Tibial artery (tissue), 4 donors: ENCODE measurements at places on chromosomes 13 and 19.

- DNase-seq = no peak
- H3K4me3 ChIP-seq = no peak overlapping the region
- no peaks in the 10 kb centered on the region for H3K27me3 ChIP-seq
These were observed 16.5 kb downstream of the ARHGEF7 start for GRCh38 chr13:111131611-111132010.

DNA sequence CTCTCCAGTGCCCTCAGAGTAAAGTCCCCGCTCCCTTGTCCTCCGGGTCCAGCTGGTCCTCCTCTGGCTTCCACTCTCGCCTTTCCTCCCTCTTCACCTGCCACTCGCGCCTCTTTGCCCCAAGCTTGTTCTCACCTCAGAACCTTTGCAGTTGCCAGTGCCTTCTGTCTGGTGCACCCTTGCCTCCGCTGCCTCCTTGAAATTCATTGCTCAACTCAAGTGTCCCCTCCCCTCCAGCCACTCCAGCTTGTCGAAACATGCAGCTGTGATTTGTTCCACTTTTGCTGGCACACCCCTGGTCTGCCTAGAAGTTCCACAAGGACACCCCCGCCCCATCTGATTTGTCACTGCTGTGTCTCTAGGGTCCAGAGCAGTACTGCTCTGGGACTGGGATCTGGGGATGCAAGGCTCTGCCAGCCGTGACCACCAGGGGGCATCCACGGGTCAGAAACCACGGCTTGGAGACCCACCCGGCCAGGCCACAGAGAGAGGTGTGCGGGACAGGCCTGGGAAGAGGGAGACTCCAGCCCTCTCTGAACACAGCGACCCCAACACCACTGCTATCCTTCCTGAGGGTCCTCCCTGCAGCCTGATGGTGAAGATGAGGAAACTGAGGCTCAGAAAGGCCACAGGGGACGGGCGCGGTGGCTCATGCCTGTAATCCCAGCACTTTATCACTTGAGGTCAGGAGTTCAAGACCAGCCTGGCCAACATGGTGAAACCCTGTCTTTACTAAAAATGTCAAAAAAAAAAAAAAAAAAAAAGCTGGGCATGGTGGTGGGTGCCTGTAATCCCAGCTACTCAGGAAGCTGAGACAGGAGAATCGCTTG is 49.9 kb downstream of the AP1M1 start:
- H3K27ac ChIP-seq = no peak overlapping the region
- no peak overlapping the region for H3K4me3 ChIP-seq
- no peaks in the 10 kb centered on the region for H3K27me3 ChIP-seq

- no peak overlapping the region for H3K4me3 ChIP-seq
- H3K27ac ChIP-seq = no peak overlapping the region
- no peaks in the 10 kb centered on the region for H3K36me3 ChIP-seq
- H3K27me3 ChIP-seq = no peaks in the 10 kb centered on the region
These were observed 671.0 kb upstream of the SLITRK1 start for GRCh38 chr13:84553227-84553626.

GRCh38 chr13:26973946-26974345 is 197.7 kb downstream of the USP12 start:
- DNase-seq = no peak
- H3K4me3 ChIP-seq = no peak overlapping the region
- no peaks in the 10 kb centered on the region for H3K36me3 ChIP-seq
- H3K27ac ChIP-seq = no peak overlapping the region

DNA sequence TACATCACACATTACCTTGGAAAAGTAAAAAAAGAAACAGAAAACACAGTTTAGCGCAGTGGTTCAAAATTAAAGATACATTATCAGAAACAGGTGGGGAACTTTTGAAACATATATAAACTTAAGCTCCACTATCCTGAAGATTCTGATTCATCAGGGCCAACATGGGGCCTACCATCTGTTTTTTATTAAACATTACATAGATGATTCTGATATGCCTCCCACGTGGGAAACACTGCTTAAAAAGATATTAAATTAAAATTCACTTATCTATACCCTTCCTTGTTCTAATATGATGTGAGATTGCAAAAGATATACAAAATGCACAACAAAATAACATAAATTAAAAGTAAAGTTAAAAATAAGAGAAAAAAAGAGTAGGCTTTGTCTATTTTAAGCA is 125.0 kb downstream of the VWA8 start:
- no peak for DNase-seq
- peaks cover 3% of the 10 kb centered on the region for H3K4me1 ChIP-seq
- H3K4me3 ChIP-seq = no peak overlapping the region
- peaks cover 11% of the 10 kb centered on the region for H3K36me3 ChIP-seq

- H3K27ac ChIP-seq = no peak overlapping the region
- H3K4me1 ChIP-seq = no peaks in the 10 kb centered on the region
- H3K36me3 ChIP-seq = peaks cover 77% of the 10 kb centered on the region
- no peak overlapping the region for H3K4me3 ChIP-seq
- DNase-seq = no peak
These were observed 44.7 kb upstream of the TFDP1 start for GRCh38 chr13:113539822-113540221.

DNA sequence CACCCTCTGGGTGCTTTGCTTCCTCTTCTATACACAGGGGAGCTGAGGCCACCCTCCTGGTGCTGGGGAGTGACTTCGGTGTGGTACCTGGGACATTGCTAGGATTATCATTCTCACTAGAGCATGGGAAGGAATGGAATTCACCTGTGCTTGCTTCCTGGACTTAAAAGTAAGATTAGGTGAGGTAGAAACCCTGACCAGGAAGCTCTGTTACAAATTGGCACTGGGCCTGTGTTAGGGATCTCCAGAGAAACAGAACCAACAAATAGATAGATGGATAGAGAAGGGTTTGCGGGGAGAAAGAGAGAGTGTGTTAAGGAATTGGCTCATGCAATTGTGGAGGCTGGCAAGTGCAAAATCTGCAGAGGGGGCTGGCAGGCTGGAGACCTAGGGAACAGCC is 13.9 kb upstream of the SIAH3 start:
- no peaks in the 10 kb centered on the region for H3K36me3 ChIP-seq
- no peaks in the 10 kb centered on the region for H3K27me3 ChIP-seq
- no peak for DNase-seq
- H3K4me3 ChIP-seq = no peak overlapping the region

- no peak for DNase-seq
- H3K27ac ChIP-seq = no peak overlapping the region
- no peak overlapping the region for H3K4me3 ChIP-seq
- H3K27me3 ChIP-seq = no peaks in the 10 kb centered on the region
- H3K36me3 ChIP-seq = no peaks in the 10 kb centered on the region
These were observed 32.6 kb upstream of the POP4 start for GRCh38 chr19:29573486-29573885.

DNA sequence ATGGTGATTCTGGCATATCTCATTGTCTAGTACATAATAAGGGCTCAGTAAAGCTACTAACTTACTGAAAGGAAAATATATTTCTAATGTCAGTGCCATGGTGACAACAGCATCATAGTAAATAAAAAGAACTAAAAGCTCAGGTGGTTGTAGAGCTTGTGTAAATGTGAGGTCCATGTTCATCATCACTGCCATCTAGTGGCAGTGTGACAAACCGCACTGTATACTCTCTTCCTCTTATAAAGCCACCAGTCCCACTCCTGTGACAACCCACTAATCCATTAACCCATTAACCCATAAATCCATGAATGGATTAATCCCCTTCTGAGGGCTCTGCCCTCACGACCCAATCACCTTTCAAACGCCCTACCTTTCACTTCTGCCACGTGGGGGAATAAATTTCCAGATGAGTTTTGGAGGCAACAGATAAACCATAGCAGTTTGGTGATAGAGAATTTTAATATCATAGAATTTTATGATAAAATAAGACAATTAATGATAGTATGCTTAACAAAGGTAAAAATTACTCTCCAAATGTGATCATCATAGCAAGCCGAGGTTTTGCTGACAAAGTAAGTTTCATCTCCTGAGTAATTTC is 160.4 kb upstream of the SGCG start:
- no peaks in the 10 kb centered on the region for H3K27me3 ChIP-seq
- H3K4me3 ChIP-seq = no peak overlapping the region
- no peaks in the 10 kb centered on the region for H3K36me3 ChIP-seq

- no peaks in the 10 kb centered on the region for H3K27me3 ChIP-seq
- no peak overlapping the region for H3K27ac ChIP-seq
- H3K4me3 ChIP-seq = no peak overlapping the region
- H3K4me1 ChIP-seq = peaks cover 43% of the 10 kb centered on the region
These were observed 8.7 kb downstream of the LRCH1 start for GRCh38 chr13:46561691-46562090.

DNA sequence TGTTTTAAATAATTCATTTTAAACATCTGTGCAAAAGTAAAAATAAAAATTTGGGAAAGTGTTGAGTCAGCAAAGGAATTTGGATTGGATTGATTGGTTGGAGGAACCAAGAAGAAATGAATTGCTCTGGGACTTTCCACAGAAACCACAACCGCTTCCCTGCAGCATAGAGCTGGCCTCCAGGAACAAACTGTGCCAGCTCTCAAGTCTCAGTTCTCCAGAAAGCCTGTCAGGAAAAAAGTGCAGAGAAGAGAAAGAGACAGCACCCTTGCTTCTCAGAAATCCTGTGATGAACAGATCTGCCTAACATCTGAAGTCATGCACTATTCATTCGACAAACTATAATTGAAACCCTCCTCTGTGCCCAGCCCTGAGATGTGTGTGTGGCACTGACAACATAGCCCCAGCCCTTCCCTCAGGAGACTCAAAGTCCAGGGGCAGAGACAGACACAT is 14.8 kb downstream of the LYPD3 start:
- no peaks in the 10 kb centered on the region for H3K4me1 ChIP-seq
- H3K27me3 ChIP-seq = no peaks in the 10 kb centered on the region
- H3K36me3 ChIP-seq = no peaks in the 10 kb centered on the region
- H3K4me3 ChIP-seq = no peak overlapping the region

- peak; percentile 59 for DNase-seq
- no peaks in the 10 kb centered on the region for H3K27me3 ChIP-seq
- peak overlapping the region; percentile 43 for H3K4me3 ChIP-seq
These were observed 330.8 kb downstream of the DLEU7 start for GRCh38 chr13:50512474-50513299.

DNA sequence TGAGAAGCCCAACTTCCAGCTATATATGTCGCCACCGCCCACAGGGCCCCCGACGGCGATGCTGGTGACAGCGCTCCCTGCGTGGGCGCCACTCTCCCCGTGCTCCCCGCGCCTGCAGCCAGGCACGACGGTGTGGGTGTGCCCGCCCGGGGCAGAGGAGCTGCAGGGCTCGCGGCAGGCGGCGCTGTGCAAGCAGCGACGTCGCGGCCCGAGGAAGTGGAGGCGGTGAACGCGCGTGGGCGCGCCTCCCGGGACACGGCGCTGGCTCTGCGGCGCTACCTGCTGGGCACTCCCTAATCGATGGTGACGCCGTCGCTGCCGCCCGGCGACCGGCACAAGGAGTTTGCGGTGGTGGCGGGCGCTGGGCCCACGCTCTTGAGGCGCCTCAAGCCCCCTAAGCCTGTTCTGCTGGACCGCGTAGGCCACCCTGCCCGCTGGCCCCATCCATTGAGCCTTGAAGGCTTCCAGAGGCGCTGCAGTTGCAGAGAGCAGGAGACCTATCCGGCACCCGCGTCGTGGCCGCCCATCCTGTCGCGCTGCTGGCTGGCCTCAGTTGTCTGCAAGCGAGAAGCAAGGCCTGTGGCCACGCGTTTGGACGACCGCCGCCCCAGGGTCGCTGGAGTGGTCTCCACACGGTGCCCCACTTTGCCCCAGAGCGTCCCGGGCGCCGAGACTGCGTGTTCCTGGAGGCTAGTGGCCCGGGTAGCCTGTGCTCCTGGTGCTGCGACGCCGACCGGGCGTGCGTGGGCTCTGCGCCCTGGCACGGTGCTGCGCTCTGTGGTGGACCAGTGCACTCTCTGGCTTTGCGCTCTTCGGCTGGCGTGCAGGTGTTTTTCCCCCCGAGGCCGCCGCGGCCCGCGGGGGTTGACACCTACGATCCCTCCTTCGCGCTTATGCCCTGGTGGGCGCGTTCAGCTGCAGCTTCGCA is 23.1 kb downstream of the LRFN3 start:
- DNase-seq = no peak
- peaks cover 10% of the 10 kb centered on the region for H3K4me1 ChIP-seq
- no peak overlapping the region for H3K4me3 ChIP-seq

DNA sequence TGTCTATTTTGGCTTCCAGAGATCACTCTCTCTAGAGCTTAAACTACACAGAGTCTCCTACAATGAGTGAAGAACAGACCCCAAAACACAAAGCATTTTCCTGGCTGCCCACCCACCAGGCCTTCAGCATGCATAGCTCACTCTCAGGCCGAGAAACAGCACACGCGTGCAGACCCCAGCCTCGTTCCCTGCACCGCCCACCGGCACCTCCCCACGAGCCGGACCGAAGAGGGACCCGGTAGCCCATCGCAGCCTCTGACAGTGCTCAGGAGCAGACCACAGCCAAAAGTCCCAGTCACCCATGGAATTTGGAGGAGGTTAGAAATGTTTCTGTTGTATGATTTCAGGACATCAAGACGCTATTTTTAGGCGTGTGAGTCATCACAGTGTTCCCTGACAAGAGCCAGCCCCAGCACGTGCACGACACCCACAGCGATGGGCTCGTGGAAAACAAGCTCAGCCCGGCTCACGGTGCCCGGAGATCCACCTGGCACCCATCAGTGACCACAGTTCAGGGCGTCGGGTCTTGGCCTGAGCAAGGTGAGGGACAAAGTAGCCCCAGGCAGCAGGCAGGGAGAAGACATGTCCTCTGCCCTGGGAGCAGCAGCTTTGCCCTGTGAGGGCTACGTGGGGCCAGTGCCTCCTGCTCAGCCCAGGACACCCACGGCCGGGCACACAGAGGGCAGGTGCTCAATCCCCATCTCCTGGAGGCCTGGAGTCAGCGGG is 50.1 kb upstream of the SPACA7 start:
- no peak overlapping the region for H3K4me3 ChIP-seq
- peaks cover 34% of the 10 kb centered on the region for H3K27me3 ChIP-seq
- H3K27ac ChIP-seq = no peak overlapping the region
- no peak for DNase-seq
- H3K4me1 ChIP-seq = no peaks in the 10 kb centered on the region

GRCh38 chr13:23680845-23681669 is 110.8 kb downstream of the TNFRSF19 start:
- no peaks in the 10 kb centered on the region for H3K27me3 ChIP-seq
- no peaks in the 10 kb centered on the region for H3K36me3 ChIP-seq
- no peak overlapping the region for H3K27ac ChIP-seq
- no peak overlapping the region for H3K4me3 ChIP-seq
- H3K4me1 ChIP-seq = no peaks in the 10 kb centered on the region

DNA sequence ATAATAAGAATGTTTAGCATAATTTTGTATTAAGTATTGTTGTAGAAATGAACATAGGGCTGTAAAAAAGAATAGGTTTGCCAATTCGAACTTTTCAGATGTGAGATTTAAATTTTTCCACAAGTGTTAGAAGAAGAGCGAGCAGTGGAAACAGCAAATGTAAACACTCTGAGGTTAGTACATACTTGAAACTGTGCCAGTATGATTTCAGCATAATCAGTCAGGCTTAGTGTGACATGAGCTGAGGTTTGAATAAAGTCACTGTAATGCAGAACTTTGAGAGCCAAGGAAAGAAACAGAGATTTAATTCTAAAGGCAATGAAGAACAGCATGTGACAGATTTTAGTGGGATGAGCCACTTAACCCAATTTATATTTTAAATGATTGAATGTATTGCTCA is 2166.4 kb downstream of the PCDH9 start:
- H3K36me3 ChIP-seq = no peaks in the 10 kb centered on the region
- no peak overlapping the region for H3K27ac ChIP-seq
- H3K27me3 ChIP-seq = no peaks in the 10 kb centered on the region
- H3K4me1 ChIP-seq = no peaks in the 10 kb centered on the region
- no peak for DNase-seq

GRCh38 chr19:40691421-40692211 is 1.2 kb upstream of the NUMBL start:
- peaks cover 4% of the 10 kb centered on the region for H3K4me1 ChIP-seq
- no peak for DNase-seq
- peak overlapping the region; percentile 74 for H3K4me3 ChIP-seq
- H3K36me3 ChIP-seq = no peaks in the 10 kb centered on the region
- H3K27ac ChIP-seq = peak overlapping the region; percentile 90
